ENCODE measurements at places on chromosomes 12 and 14. TPM values are rescaled to one million over a fixed set of nuclear protein-coding genes. Genes with fewer than 3 reads are reported as not detected.

- no peak for DNase-seq
Measured at GRCh38 chr12:43676183-43676813, 82.3 kb downstream of the PUS7L start.

DNA sequence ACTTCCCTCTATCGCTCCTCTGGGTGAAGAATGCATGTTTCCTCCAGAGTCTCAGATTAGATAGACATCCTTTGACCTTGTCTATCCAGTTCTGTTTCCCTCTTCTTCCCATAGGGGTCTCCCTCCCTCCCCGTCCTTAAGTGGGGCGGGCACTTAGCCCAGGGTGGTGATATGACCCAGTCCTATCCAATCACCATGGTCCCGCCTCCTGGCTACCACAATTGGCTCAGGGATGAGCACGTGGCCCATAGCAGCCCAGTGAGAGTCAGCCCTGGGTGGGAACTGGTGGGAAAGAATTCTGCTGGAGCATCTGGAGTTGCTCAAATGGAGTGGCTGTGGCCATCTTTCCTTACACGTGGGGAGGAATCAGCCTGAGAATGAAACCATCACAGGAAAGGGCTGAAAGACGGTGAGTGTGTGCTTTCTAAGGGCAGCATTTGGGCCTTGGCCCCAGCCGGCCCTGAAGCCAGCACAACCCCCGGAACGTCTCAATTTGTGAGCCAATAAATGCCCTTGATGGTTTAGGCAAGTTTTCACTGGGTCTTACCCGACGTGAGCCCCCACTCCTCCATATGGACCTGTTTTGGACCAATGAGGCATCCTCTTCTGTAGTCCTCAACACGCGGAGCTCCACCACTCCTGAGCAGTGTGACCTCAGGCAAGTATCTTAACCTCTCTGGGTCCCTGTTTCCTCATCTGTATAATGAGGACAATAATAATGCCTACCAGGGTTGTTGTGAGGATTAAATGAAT, 14.4 kb upstream of the MLXIP start:
- no peak for DNase-seq

DNA sequence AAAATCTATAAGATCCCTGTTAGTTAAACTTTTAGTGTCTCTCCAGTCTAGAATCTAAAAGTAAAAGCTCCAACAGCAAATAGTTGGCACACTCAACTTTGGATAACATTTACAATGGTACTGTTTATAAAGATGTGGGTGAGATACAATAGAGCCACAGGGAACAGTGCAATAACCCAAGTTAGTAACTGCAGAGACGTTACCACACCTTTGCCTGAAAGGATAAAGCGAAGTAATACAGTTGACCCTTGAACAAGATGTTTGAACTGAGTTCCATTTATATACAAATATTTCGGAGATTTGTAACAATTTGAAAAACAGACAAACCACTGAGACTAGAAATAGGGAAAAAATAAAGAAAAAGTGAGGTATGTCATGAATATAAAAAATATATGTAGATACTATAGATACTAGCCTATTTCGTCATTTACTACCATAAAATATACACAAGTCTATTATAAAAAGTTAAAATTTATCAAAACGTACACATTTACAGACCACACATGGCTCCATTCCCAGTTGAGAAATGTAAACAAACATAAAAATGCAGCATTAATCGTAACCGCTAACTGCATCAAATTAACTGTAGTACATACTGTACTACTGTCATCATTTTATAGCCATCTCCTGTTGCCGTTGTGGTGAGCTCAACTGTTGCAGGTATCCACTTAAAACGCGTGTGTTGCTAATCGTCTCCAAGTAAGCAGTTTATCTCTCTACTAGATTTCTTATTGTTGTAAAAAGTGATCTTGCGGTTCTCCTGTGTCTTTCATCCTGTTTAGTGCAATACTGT, 56.5 kb upstream of the HIF1A start:
- DNase-seq: no peak

- DNase-seq: no peak
Measured at GRCh38 chr12:131894981-131895639, 688 bp downstream of the ULK1 start.

LMNTD1 gene
- total RNA-seq: not detected

RAPGEF3 gene
- total RNA-seq: 0.55 TPM

- DNase-seq: no peak
Measured at GRCh38 chr14:80587096-80587724, 354.3 kb downstream of the CEP128 start.

DNA sequence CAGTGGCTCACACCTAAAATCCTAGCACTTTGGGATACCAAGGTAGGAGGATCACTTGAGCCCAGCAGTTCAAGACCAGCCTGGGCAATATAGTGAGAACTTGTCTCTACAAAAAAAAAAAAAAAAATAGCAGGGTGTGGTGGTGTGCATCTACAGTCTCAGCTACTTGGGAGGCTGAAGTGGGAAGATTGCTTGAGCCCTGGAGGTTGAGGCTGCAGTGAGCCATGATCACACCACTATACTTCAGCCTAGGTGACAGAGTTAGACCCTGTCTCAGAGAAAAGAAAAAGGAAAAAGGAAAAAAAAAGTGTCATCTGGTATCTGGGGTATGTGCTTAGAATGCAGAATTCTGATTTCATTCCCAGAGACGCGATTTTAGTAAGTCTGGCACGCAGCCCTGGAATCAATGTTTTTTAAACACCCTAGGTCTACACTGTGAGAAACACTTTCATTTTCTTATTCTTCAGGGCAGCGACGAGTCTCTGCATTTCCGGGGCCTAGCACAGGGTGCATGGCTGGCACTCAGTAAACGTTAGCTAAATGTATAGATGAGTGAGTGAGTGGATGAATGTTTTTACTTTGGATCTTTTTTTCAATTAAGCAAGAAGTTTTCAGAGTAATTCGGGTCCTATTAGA, 243.8 kb upstream of the PWP1 start:
- no peak for DNase-seq

P2RX7 gene
- 10.4 TPM for total RNA-seq

GRCh38 chr14:103151270-103151945, 28.1 kb downstream of the TNFAIP2 start:
- no peak for DNase-seq

CCDC77 gene
- 8.4 TPM for total RNA-seq

DNA sequence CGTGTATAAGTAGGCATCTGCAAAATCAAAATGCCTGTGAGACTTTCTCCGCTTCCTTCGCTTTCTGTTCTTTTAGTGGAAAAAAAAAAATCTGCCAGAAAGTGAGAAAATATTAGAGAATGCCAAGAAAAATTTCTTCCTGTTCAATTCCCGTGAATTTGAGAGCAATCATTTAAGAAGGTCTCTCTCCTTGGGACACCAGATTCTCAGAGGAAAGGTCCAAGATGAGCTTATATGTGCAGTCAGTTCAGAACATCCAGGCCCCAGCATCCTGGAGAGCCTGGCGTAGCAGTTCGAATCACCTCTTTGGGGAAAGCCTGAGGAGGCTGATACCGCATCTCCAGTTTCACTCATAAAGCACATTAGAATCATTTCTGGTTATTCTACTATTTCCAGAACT, 912.8 kb downstream of the GALC start:
- no peak for DNase-seq

DNA sequence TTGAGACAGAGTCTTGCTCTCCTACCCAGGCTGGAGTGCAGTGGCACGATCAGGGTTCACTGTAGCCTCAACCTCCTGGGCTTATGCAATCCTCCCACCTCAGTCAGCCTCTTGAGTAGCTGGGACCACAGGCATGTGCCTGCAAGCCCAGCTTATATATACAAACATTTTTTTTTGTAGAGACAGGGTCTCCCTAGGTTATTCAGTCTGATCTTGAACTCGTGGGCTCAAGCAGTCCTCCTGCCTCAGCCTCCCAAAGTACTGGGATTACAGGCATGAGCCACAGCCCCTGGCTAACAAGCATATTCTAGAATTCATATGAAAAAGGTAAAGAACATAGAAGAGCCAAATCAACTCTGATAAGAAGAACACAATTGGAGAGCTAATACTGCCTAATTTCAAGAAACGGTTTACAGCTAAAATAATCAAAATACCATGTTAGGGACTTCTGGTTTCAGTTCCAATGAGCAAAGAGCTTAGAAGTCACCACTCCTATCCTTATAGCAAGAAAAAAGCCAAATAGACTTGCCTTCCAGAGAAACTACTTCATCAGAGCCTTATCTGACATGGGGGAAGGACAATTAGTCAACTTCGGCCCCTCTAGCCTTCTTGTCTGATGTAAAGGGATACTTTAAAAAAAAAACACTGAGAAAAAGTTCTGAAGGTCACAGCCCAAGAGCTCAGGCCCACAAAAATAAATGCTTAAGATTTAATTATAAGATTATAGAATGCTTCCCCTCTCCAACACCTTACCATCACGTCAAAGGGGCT, 37.6 kb downstream of the TMEM116 start:
- no peak for DNase-seq

ITPK1 gene
- 36.1 TPM for total RNA-seq

MANSC1 gene
- total RNA-seq: 0.12 TPM

GRCh38 chr14:50941151-50941550, 3.1 kb downstream of the PYGL start:
- DNase-seq: no peak

DNA sequence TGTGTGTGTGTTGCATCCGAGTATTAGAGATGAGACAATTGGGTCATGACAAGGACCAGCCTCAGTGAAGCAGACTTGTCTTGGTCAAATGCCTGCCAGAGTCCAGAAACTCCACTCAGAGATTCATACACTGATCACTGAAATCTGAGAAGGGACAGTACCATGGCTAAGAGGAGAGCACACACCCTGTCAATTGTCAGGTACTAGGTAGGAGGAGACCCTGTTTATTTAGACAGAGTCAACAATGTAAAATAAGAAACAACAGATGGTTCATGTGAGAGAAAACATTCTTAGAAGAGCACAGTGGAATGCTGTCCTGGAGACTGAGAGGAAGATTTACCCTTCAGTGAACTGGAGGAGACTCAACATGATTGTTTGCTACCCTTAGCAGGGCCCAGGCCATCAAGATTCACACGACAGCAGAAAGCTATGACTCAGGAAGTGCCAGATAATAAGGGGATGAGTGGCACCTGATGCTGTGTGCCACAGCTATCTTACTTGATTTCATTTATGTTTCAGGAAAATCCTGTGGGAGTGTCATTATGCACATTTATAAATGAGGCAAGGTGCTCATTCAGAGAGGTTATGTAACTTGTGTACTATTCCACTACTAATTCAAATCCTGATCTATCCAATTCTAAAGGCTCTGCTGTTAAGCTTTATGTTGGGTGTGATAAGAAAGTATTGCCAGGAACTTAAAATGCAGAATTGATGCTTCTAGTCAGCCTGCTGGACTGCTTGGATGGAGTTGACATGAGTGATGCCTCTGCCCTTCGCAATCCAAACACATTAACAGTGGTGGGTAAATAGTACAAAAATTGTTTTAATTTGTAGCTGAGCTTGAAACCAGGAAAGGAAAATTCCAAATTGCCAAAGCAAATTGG, 136.6 kb upstream of the NEDD1 start:
- no peak for DNase-seq

MEG3 gene
- total RNA-seq: 0.21 TPM

- DNase-seq: no peak
Measured at GRCh38 chr12:110668480-110669192, 20.3 kb downstream of the HVCN1 start.

DNA sequence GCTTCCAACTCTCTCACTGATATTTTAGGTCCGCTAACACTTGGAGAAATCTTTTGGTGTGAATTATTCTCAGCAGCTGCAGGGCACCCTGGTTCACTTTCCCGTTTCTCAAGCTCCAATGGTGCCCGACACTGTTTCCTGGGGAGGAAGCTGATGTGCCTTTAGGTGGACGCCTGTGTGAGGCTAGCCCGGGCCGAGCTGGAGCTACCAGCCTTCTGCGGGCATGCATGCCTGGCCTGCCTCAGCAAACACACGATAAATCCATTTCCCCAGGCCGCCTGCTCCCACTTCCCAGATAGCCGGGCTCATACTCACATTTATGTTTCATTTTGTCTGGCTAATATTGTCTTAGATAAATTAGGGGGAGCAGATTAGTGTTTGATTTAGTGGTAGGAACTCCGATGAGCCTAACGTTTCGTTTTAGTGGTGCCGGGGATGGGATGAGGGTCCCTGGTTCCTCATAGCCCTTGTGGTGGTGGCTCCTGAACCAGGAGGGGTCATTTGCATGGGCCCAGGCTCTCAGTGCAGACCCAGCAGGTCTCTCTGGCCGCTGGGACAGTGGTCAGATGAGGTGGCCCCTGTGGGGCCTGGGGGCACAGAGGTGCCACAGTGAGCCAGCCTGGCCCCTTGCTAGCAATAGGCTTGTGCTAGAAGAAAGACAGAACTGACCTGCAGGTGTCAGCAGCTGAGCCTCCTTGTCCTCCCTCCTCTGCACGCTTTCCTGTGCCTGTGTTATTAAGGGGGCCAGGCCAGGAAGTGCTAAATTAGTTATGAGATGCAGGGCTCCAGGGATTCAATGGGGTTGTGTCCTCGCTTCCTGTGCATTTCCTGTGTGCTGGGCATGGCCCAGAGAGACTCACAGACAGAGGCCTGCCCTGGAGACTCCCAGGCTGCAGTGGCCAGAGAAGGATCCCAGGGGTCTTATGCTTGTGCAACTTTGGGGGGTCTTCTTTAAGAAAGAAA, 88.3 kb downstream of the KIF26A start:
- no peak for DNase-seq

DNA sequence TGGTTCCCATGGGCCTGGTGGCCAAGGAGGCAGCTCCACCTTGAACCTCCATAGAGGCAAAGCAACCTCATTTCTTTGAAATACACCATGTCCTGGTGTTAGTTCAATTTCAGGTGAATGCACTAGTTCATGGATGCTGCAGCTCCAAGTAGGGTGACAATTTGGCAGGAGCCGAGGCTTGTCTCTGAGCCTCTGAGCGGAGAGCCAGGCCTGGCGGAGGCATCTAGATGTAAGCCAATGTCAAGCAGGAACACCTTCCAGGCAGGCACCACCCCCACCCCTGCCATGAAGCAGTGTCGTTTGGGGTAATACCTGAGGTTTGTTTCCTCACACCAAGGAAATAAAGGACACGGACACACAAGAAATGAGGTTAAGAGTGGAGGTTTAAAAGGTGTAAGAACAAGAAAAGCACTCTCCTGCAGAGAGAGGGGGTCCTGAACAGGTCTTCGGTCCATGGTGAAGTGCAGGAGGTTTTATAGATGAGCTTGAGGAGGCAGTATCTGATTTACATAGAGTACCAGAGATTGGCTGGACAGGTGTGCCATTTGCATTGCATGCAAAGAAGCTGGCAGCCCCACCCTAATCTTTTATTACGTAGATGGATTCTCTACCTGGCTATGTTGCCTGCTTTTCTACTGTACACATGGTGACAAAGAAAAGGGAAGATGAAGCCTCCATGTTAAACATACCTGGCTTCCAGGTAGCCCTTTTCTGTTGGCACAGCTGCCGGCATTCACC, 60.3 kb downstream of the RIN3 start:
- DNase-seq: no peak

- no peak for DNase-seq
Measured at GRCh38 chr12:60415351-60415750, 819.5 kb downstream of the SLC16A7 start.

AKAP6 gene
- 1.9 TPM for total RNA-seq

HIP1R gene
- total RNA-seq: 61.5 TPM
